ENCODE measurements at places on chromosomes 11 and 22. TPM values are rescaled to one million over a fixed set of nuclear protein-coding genes. Genes with fewer than 3 reads are reported as not detected.

The WT1 gene
- total RNA-seq: 32.7 TPM

The PRR33 gene
- not detected for total RNA-seq

The YPEL4 gene
- total RNA-seq: 2.7 TPM

The OR51E2 gene
- 0.98 TPM for total RNA-seq

The MUC5AC gene
- total RNA-seq: not detected

The KCNE3 gene
- 5.2 TPM for total RNA-seq

The SLC5A4 gene
- 2.2 TPM for total RNA-seq

- H3K36me3 ChIP-seq: no peaks in the 10 kb centered on the region
- DNase-seq: no peak
- no peaks in the 10 kb centered on the region for H3K27me3 ChIP-seq
- peaks cover 9% of the 10 kb centered on the region for H3K4me1 ChIP-seq
- H3K27ac ChIP-seq: no peak overlapping the region
- H3K4me3 ChIP-seq: no peak overlapping the region
Measured at GRCh38 chr22:24134090-24134846, 47.0 kb upstream of the SUSD2 start.

GRCh38 chr11:35419830-35420333, 524 bp upstream of the SLC1A2 start:
- H3K36me3 ChIP-seq: no peaks in the 10 kb centered on the region
- peak overlapping the region; percentile 43 for H3K4me3 ChIP-seq
- peaks cover 24% of the 10 kb centered on the region for H3K4me1 ChIP-seq
- DNase-seq: no peak

- no peak overlapping the region for H3K4me3 ChIP-seq
- H3K4me1 ChIP-seq: peaks cover 2% of the 10 kb centered on the region
- no peaks in the 10 kb centered on the region for H3K36me3 ChIP-seq
- H3K27me3 ChIP-seq: no peaks in the 10 kb centered on the region
- no peak overlapping the region for H3K27ac ChIP-seq
Measured at GRCh38 chr11:73466643-73467042, 90.4 kb downstream of the RELT start.

DNA sequence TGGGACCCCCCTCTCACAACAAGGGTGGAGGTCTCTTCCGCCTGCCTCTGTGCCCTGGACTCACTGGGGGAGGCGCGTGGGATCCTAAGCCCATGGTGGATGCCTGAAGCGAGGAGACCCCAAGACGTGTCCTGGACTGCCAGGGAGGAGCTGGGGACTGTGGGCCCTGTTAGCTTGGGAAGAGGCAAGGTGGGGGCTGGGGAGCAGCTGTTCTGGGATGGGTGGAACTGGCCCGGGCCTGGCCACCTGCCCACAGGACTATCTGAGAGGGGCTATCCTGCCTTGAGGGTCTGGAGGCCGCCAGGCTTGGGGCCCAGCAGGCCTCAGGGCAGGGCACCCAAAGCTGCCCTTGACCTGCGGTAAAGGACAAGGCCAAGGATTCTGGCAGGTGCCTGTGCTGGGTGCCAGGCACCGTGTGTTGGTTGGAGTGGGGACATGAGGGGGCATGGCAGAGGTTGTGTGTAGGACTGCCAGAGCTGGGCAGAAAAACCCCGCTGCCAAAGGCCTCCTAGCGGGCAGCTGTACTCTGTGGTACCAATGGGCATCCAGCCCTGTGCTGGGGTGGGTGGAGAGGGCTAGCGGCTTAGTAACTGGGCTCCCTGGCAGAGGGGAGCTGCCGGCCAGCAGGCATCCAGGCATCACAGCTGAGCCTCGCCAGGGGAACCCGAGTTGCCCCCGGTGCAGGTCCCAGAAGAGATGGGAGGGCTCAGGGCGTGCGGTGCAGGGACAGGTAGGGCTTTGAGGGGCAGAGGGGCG, 670 bp downstream of the LSP1 start:
- H3K36me3 ChIP-seq: no peaks in the 10 kb centered on the region
- no peak for DNase-seq
- H3K4me3 ChIP-seq: peak overlapping the region; percentile 13
- H3K27ac ChIP-seq: no peak overlapping the region

DNA sequence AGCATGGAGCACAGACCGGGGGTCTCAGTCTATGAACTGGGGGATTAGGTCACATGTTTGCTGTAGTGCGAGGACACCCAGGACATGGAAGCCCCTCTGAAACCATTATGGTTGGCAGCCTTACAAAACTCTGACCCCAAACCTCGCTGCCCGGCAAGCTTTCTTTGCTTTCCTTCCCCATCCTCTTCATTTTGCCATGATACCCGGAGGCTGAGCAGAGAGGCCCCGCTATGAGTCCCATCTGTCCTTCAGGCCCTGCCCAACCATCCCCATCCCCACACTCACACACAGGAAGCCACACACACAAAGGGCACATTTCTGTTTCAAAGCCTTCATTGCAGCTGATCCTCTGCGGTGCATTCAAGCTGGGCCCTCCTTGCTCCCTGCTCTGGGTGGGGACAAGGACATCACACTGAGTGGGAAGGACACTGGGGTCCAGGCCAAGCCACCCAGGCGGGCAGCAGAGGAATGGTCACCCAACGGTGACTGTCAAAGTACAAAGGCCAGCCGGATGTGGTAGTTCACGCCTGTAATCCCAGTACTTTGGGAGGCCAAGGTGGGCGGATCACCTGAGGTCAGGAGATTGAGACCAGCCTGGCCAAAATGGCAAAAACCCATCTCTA, 176.5 kb downstream of the CTTN start:
- H3K27ac ChIP-seq: no peak overlapping the region
- H3K4me3 ChIP-seq: no peak overlapping the region
- no peak for DNase-seq
- H3K4me1 ChIP-seq: no peaks in the 10 kb centered on the region
- no peaks in the 10 kb centered on the region for H3K36me3 ChIP-seq
- no peaks in the 10 kb centered on the region for H3K27me3 ChIP-seq

- H3K27me3 ChIP-seq: no peaks in the 10 kb centered on the region
- no peaks in the 10 kb centered on the region for H3K36me3 ChIP-seq
- H3K27ac ChIP-seq: no peak overlapping the region
- H3K4me3 ChIP-seq: no peak overlapping the region
- no peaks in the 10 kb centered on the region for H3K4me1 ChIP-seq
Measured at GRCh38 chr11:111077530-111078322, 167.8 kb upstream of the POU2AF2 start.

DNA sequence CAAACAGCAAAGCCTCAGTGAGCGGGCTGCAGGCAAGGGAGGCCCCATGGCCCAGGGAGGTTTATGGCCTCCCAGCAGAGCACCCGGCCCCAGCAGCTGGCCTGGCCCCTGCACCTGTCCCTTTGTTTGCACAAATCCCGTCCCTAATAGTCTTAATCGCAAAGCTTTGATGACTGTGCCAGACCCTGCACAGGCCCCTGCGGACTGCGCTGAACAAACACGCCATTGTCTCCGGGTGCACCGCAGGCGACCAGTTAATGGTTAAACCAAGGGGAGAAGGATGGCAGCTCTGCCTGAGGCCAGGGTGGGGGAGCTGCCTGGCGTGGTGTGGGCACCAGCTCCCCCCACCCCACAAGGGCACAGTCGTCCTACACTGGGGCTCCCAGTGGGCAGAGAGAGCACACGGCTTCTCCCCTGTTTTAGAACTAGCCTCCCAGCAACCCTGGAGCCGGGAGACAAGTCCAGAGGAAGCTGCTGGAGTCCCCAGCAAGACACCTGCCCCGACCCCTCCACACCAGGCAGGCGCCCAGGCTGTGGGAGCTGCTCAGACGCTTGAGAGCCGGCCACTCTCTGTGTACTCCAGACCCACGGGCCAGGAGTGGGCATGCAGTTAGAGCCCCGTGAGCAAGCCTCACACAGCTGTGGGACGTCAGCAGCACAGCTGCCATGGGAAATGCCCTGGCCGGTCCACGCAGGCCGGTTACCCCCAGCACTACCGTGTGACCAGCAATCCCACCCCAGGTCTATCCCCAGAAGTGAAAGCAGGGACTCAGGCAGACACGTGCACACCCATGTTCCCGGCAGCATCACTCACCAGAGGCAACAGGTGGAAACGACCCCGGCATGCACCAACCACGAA, 39.7 kb upstream of the TH start:
- H3K4me1 ChIP-seq: no peaks in the 10 kb centered on the region
- peak; percentile 95 for DNase-seq
- no peak overlapping the region for H3K27ac ChIP-seq
- H3K36me3 ChIP-seq: no peaks in the 10 kb centered on the region
- no peak overlapping the region for H3K4me3 ChIP-seq

DNA sequence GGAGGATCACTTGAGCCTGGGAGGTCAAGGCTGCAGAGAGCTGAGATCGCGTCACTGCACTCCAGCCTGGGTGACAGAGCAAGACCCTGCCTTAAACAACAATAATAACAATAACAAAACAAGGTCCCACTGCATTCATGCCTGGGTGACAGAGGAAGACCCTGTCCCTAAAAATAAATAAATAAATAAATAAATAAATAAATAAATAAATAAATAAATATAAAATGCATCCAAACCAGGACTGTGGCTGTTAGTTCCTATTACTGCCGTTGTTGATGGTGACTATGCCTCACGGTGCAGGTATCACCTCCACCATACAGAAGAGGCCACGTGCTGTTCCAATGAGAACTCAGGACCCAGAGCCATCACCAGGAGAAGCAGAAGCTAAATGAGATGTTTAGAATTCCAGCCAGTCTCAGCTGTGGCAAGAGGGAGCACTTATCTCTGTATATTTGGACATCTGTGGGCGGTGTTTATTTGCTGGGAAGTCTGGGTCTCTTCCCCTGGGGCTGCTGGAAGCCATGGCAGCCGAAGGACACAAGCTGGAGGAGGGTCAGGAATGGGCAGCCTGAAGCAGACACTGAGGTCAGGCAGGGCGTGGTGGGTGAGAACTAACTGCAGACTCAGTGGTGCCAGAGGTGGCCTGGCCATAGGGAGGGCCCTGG, 21.6 kb downstream of the C11orf86 start:
- DNase-seq: no peak
- H3K27me3 ChIP-seq: no peaks in the 10 kb centered on the region
- H3K4me3 ChIP-seq: no peak overlapping the region
- H3K36me3 ChIP-seq: no peaks in the 10 kb centered on the region
- no peaks in the 10 kb centered on the region for H3K4me1 ChIP-seq

- no peaks in the 10 kb centered on the region for H3K4me1 ChIP-seq
- no peak for DNase-seq
- H3K27me3 ChIP-seq: no peaks in the 10 kb centered on the region
- no peak overlapping the region for H3K27ac ChIP-seq
Measured at GRCh38 chr11:117958949-117959348, 27.2 kb upstream of the IL10RA start.

DNA sequence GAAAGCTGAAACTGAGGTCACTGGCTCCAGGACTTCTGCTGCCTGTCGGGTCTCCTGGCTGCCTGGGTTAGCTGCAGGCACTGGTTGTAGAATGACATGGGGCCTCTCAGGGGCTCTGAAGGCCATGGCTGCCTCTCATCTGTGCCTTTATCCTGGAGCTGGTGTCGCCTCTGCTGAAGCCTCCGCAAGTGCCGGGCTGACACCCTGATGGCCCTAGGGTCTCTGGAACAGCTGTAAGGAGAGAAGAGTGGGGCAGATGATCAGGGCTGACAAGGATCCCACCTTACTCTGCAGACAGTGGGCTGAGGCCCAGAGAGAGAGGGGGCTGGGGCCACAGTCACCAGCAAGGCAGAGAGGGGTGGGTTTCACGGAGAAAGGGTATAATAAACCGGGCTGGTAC, 4.6 kb downstream of the PLA2G3 start:
- H3K4me1 ChIP-seq: no peaks in the 10 kb centered on the region
- H3K36me3 ChIP-seq: no peaks in the 10 kb centered on the region
- H3K27me3 ChIP-seq: no peaks in the 10 kb centered on the region
- no peak overlapping the region for H3K27ac ChIP-seq
- H3K4me3 ChIP-seq: no peak overlapping the region

DNA sequence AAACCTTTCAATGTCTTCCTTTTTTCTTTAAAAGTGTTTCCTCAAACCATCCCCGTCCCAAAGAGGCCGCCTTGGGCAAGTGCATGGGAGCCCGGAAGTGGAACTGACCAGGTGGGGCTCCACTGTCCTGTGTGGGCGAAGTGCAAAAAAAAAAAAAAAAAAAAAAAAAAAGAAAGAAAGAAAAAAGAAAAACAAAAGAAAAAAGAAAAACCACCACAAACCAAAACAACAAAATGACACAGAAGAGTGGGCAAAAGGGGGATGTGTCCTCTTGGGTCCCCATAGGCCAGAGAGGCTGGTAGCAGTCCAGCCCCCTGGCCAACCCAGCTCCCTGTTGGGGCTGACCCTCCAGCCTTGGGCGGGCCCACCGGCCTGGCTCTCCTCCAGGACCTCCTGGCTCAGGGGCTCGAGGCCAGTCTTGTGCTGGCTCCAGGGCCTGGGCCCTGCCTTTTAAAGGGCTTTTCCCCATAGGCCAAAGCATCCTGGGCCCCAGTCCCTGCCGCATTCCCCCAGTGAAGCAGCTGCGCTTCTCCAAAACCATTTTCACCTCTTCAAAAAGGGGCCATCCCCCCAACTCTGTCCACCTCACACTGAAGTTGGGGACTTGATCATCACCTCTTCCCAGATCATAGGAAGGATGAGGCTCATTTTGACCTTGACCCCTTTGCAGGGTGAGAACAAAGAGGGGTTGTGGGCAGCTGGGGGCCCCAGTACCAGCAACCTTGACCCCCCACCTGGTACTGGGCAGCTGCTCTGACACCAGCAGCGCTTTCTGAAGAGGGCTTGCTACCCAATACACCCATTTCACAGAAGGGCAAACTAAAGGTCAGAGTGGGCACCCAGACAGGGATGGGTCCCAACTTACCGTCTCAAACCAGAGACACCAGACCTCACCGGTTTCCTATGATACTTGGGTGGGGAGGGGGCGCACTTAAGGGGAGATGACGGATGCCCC, 9.4 kb downstream of the CBX6 start:
- H3K4me3 ChIP-seq: no peak overlapping the region
- no peak for DNase-seq
- H3K27ac ChIP-seq: no peak overlapping the region

GRCh38 chr11:19974886-19975285, 185.4 kb downstream of the DBX1 start:
- peaks cover 4% of the 10 kb centered on the region for H3K36me3 ChIP-seq
- peaks cover 9% of the 10 kb centered on the region for H3K4me1 ChIP-seq
- no peak for DNase-seq
- H3K27ac ChIP-seq: no peak overlapping the region
- H3K27me3 ChIP-seq: no peaks in the 10 kb centered on the region
- H3K4me3 ChIP-seq: no peak overlapping the region

GRCh38 chr11:36478700-36479329, 31.3 kb downstream of the TRAF6 start:
- no peaks in the 10 kb centered on the region for H3K27me3 ChIP-seq
- no peaks in the 10 kb centered on the region for H3K36me3 ChIP-seq
- no peaks in the 10 kb centered on the region for H3K4me1 ChIP-seq
- H3K4me3 ChIP-seq: no peak overlapping the region
- H3K27ac ChIP-seq: no peak overlapping the region
- no peak for DNase-seq

- no peaks in the 10 kb centered on the region for H3K27me3 ChIP-seq
- H3K4me1 ChIP-seq: no peaks in the 10 kb centered on the region
- H3K27ac ChIP-seq: no peak overlapping the region
- H3K36me3 ChIP-seq: no peaks in the 10 kb centered on the region
Measured at GRCh38 chr11:117941163-117941707, 12.0 kb upstream of the TMPRSS13 start.

- peaks cover 4% of the 10 kb centered on the region for H3K36me3 ChIP-seq
- peaks cover 25% of the 10 kb centered on the region for H3K4me1 ChIP-seq
- DNase-seq: no peak
- no peak overlapping the region for H3K4me3 ChIP-seq
- H3K27me3 ChIP-seq: no peaks in the 10 kb centered on the region
- H3K27ac ChIP-seq: no peak overlapping the region
Measured at GRCh38 chr11:60927600-60927999, 3.3 kb downstream of the TMEM132A start.
